PC-9 (cell line): ENCODE measurements at places on chromosomes 7 and 10. TPM values are rescaled to one million over a fixed set of nuclear protein-coding genes. Genes with fewer than 3 reads are reported as not detected.
A peak's percentile ranks its signal among the peaks of the same experiment; 100 is the strongest.

Gene PON1
- not detected in 2 replicates for total RNA-seq

DNA sequence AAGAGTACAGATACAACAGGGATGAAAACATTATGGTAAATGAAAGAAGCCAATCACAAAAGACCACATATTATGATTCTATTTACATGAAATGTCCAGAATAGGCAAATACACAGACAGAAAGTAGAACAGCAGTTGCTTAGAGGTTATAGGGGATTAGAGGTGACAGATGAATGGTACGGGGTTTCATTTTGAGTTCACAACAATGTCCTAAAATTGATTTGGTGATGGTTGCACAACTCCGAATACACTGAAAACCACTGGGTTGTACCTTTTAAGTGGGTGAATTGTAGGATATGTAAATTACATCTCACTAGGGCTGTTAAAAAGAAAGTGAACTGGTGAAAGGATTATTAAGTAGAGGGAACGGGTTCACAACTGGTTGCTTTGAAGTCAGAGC is 76.3 kb upstream of the MRLN start:
- H3K27me3 ChIP-seq, result no peaks in the 10 kb centered on the region
- H3K4me3 ChIP-seq, result no peak overlapping the region
- DNase-seq, result no peak
- no peak overlapping the region for H3K27ac ChIP-seq
- H3K4me1 ChIP-seq, result no peaks in the 10 kb centered on the region

Gene CCL26
- total RNA-seq, result not detected in 2 replicates

Gene GRID2IP
- 1.3 and 1.7 TPM in 2 replicates for total RNA-seq

GRCh38 chr10:5538446-5538845 is 13.7 kb downstream of the CALML3 start:
- peaks cover 6% of the 10 kb centered on the region; the same call in 1 of the 2 replicates for H3K36me3 ChIP-seq
- H3K4me1 ChIP-seq, result peaks cover 54% of the 10 kb centered on the region
- DNase-seq, result peak; percentile 31
- H3K27ac ChIP-seq, result peak overlapping the region; percentile 57

DNA sequence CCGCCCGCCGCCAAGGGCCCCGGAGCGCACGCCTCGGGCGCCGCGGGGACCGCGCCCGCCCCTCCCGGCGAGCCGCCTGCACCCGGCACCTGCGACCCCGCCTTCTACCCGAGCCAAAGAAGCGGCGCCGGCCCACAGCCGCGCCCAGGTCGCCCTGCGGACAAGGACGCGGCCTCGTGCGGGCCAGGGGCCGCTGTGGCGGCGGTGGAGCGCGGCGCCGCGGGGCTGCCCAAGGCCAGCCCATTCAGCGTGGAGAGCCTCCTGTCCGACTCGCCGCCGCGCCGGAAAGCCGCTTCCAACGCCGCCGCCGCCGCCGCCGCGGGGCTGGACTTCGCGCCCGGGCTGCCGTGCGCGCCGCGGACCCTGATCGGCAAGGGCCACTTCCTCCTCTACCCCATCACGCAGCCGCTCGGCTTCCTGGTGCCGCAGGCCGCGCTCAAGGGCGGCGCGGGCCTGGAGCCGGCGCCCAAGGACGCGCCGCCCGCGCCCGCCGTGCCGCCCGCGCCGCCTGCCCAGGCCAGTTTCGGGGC is 3.5 kb downstream of the UNCX start:
- no peak overlapping the region for H3K27ac ChIP-seq
- no peak overlapping the region for H3K4me3 ChIP-seq
- no peaks in the 10 kb centered on the region for H3K4me1 ChIP-seq
- peaks cover 59% of the 10 kb centered on the region for H3K27me3 ChIP-seq

DNA sequence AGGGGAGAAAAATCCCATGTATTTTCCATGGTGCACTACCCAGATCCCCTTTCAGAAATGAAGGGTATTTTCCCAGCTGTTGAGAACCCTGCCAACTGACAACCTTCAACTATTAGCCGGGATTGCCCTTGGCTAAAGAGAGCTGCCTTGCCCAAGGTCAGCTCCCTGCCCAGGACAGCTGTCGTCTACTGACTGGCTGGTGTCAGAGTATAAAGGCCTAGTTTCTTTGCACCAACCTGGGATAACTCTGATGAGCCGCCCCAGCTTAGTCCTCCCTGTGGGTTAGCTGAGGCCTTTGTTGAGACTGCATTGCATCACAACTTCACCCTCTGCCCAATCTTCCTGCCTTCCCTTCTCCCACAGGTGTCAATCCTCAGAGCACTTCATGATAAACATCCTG is 147.2 kb upstream of the RHEB start:
- H3K4me1 ChIP-seq, result no peaks in the 10 kb centered on the region
- H3K27me3 ChIP-seq, result no peaks in the 10 kb centered on the region
- no peak for DNase-seq
